Suppressor macrophage treated with lipopolysaccharide for 4 hours (primary cell): ENCODE measurements at places on chromosomes 16 and 17.

GRCh38 chr16:30082545-30083090 lies 6.8 kb downstream of the PPP4C start:
- no peak for DNase-seq

GRCh38 chr16:11379420-11379819 lies 34.2 kb downstream of the RMI2 start:
- DNase-seq = peak; percentile 87

DNA sequence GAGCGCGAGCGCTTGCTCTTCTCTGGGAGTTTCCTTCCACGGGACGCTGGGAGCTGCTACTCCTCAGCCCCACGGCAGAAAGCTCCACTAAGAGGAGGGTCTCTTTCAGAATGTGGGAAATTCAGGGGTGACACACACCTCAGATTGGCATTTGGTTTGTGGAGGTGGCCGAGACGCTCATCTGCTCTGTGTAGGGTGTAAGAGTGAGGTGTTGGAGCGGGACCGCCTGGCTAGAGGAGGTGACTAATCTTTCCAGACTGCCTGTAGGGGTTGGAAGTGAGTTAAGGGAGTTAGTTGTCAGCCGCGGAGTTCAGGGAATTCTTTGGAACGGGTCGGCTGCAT lies 735 bp downstream of the PSMD11 start:
- DNase-seq = peak; percentile 43

DNA sequence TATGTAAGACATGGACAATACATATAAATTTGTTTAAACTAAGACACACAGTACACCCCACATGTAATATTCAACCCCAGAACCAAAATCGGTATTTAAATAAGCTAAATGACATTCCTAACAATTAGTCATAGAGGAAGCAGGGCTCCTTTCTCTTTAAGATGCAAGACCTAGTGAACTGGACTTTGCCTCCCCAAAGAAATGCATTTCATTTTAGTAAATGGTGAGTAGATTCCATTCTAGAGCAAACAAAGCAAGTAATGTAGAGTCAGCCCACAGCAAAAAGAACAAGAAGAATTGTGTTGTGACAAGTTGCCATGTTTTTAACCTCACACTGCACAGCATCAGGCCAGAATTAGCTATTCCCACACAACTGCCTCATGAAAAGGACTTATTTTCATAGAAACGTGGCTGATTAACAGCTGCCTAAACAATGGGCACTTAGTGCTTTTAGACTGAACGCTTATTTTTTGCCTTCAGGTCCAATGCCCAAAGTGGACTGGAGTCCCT lies 14.4 kb downstream of the DNAJC7 start:
- DNase-seq = no peak

DNA sequence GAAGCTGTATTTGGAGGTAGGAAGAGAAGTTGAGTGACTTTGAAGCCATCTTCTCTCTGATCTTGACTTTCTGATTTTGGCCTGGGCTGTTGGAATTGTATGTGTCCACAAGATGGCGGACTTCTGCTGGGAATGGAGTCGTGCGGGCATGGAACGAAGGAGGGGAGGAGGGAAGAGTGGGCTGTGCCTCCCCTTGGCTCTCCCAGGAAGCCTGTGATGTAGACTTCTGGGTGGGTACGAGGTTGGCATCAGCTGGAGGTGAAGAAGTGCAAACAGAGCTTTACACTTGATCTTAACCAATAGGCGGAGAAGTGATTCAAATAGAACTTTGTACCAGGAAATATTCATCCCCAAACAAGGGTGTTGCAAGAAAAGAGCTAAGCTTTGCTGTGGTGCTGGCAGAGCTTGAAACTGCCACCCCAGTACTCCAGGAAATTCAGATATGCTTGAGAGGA lies 7.4 kb upstream of the TMEM220 start:
- peak; percentile 56 for DNase-seq

DNA sequence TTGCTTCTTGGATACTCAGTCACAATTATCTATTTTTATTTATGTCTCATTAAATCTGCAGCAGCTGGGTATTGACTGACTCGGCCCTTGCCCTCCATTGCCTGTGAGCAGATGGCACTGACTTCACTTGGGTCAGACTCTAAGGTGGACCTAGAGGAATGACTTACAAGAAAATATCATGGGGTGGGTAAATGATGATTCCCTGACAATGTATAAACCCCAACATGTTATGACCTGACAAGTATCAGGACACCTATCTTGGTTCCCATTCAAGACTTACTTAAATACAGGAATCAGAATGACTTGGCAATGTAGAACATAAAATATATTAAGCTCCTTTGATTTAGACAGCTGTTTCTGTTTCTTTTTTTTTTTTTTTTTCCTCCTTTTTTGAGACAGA lies 953.5 kb downstream of the CDH11 start:
- no peak for DNase-seq

DNA sequence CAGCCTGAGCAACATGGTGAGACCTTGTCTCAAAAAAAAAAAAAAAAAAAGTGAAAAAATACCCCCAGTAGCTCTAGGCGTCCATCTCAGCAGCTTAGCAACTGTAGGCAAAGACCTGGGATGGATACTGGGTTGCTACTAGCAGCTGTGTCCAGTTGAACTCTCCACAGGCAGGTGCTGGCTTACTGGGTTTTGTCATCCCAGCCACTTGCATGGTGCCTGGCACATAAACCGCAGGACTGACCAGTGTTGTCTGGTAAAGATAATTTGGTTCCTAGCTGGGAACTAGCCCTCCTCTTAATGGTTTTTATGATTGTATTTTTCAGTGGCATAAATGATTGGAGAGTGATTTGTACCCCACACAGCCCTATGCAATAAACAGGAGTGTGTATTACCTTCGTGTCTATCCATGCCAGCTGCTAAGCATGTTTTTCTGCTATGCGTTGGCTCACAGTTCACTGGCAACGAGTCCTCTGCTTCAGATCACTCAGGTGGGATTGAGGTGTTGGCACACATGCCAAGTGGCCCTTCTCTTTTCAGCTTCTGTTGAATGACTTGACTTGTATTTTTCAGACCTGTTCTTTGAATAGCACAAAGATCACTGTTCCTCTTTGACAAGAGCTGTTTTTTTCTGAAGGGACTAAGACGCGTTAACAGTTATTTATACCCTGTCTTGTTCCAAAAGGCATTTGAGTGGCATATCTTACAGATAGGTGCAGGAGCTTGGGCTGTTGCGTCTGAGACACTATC lies 352.9 kb downstream of the SNX29 start:
- no peak for DNase-seq

DNA sequence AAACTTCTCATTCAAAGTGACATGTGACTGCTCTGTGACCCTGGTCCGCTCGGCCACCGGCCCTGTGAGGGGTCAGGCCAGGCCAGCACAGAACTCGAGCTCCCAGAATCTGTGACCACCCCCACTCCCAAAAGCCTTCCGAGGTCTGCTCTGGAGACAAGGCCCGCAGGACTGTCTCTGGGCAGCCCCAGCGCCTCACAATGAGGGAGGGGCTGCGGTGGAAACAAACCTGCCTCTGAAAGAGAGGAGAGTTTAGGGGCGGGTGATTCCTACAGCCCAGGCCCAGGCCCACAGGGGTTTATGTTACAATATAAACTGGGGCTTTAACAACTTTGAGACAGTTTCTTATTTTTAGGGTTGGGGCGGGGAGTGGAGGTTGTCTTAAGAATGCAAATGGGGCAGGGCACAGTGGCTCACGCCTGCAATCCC lies 19.9 kb downstream of the IGFBP4 start:
- DNase-seq = no peak

GRCh38 chr17:27548369-27548768 lies 82.6 kb upstream of the LGALS9 start:
- no peak for DNase-seq

DNA sequence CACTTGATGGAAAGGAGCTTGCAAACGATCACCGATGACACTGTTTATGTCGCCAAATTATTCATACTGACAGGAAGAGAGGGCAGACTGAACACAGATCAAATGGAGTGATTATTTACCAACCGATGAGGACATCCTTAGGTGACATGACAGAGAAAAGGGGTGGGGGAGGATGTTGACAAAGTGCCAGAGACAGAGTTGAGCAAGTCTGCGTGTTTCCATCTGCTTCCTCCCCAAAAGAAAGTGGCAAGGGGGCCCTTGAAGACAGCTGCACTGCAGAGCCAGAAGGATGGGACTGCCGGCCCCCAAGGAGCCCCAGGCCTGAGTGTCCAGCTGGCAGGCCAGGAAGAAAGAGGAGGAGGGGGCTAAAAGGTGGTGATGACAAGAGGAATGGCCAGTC lies 191.0 kb upstream of the RPL38 start:
- peak; percentile 14 for DNase-seq

GRCh38 chr16:8667492-8667891 lies 6.9 kb upstream of the ABAT start:
- DNase-seq = no peak

GRCh38 chr17:45050481-45051059 lies 862 bp downstream of the DCAKD start:
- DNase-seq = peak; percentile 13

DNA sequence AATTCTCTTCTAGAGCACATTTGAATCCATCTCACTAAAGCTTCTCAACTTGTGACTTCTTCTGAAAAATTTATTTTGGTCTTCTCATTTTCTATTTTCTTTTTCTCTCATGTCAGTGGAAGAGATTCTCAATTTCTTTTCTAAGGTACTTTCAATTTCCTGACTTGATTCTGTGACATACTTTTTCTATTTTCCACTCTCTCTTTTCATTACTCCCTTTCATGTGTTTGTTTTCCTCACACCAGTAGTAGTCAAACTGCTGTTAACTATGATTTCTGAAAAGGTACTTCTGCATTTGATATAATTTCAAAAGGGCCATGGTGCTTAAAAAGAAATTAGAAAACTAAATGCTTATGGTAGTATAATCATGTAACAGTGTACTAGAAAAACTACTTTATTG lies 41.9 kb downstream of the NFAT5 start:
- DNase-seq = no peak

DNA sequence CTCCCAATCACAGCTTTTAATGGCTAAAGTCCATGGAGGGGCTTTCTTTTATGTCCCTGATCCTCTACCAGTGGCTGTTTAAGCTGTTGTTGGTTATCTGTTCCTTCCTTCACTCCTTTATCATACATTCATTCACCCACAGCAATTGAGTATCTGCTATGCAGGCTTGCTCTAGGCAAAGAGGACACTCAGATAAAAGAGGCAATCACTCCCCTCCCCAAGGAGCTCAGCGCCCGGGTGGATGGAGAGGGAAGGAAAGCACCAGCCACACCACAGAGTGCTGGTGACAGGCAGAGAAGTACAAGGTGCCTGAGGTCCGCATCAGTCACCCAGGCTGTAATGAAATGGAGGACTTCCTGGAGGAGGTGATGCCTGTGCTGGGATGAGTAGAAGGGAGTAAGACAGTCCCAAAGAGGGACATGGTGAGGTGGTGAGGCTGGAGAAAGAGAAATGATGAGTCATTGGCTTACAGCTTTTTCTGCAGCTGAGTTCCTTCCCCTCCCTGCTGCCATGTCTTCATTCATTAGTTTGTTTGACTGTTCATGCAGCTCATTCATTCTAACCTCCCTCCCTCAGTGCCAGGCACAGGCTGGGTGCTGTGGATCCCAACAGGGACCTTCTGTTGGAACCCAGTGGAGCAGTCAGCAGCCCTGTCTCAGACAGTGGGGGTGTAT lies 12.8 kb upstream of the NGFR start:
- DNase-seq = peak; percentile 51

DNA sequence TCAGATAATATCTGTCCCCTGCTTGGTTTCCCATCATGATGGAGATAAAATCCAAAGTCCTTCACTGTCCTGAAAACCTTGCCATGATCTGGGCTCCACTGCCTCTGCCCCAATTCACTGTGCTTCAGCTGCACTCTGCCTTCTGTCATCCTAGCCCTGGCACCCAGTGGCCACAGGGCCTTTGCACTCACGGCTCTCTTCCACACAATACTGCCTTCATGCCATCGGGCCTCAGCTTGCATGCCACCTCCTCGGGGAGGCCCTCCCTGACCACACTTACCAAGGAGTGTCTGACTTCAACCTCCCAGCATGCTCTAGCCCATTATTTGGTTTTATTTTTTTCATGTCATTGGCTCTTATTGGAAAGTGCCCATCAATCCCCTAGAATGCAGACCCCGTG lies 146.1 kb downstream of the C16orf78 start:
- no peak for DNase-seq

DNA sequence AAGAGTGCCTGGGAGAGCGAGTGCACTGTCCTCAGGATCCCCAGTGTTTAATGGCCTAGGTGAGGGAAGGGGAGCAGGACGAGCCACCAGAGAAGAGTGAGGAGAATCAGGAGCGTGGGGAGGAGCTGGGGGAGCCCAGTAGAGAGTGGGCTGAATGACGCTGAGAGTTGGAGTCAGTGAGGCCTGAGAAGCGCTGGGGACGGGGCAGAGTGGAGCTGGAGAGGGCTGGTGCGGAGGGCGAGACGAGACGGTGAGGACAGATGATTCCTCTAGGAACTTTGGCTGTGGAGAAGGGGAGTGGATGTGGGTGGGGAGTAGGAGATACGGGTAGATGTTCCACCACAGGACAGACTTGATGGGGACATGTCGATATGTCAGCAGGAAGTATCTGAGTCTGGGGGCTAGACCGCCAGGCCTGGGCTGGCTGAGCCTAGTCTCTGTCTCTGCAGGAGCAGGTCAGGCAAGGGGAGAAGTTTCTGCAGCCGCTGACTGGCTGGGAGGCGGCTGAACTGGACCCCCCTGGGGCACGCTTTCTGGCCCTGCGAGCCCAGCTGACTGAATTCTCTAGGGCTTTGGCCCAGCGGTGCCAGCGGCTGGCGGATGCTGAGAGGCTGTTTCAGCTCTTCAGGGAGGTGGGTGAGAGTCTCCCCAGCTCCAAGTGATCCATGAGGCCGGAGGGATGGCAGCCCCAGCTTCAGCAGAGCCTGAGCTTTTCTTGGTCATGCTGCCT lies 4.7 kb downstream of the PLEKHG4 start:
- no peak for DNase-seq

- no peak for DNase-seq
Observed at GRCh38 chr17:43416998-43417890, 18.5 kb downstream of the ARL4D start.

DNA sequence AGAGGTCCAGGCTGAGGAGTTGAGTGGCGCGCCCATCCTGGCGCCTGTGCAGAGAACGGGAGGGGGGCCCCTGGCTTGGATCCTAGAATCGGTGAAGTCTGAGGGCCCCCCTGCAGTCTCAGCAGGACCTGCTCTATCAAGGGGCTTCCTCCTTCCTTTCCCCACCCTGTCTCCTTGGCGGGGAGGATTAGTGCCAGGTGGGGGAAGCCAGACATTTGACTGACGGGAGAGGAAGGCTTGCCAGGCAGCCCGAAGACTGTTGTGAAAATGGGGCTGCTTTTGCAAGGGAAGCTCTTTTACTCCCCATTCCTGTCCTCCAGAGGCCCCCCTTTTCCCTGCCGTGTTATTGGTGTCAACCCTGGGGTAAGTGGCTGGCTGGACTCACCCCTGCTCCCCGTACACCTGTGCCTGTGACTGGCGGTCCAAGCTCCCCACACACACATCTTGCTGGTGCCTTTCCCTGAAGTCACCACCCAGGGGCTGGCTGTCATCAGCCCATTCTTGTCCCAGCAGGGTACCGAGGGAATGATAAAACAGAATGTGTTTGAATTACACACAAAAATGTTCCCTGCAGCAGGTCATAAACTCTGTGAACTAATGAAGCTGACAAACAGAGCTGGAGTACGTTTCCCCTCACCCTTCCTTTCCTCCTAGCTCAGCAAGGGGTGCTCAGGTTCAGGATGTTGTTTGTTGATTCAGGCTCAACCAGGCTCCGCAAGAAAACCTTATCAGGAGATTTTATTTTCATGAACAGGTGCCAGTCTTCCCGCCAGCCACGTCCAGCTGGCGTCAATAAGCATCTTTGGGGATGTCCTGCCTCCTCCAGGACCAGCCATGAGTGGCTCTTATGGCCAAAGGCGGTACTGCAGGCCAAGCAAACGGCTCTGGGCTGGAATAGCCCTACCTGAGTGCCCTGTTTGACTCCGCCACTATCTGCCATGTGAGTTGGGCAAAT lies 4.4 kb upstream of the ARMC7 start:
- DNase-seq = peak; percentile 46
